ENCODE measurements at places on chromosomes 5 and 9.

DNA sequence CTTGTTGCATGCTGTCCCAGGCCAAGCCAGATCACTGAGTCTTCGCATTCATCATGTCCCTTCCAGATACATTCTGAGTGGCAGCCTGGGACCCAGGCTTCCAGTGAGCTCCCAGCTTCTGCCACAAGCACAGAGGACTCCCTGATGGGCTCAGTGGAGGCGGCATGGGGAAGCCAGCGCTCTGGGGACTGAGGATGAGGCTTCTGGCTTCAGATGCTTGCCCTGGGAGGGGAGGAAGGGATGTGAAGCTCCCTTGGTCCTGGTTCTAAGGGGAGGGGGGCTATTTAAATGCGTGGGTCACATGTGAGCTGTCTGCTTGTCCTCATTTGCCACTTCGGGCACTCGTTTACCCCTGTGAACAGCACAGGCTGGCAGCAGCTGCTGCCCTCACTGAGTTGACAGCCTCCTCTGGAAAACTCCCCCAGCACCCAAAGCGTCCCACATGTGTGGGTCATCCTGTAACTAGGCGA, 174.0 kb downstream of the NR3C1 start:
- DNase-seq = no peak

GRCh38 chr5:151595411-151595826, 4.3 kb upstream of the FAT2 start:
- DNase-seq = no peak

DNA sequence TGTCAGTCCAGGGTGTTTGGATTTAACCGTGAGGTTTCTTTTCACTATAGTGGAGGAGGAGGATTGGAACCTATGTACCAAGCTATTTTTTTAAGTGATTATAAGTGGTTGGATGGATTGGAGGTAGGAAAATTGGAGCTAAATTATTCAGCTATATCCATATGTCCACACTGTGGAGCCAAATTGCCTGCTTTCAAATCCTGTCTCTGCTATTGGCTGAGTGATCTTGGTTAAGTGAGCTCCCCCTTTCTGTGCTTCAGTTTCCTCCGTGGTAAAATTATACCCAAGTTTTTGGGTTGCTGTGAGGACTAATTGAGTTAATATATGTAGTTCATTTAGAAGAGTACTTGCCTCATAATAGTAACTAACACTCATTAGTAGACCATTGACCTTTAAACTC, 2.5 kb downstream of the CENPP start:
- DNase-seq = peak; percentile 14

- no peak for DNase-seq
These were observed 560.5 kb downstream of the IRX1 start for GRCh38 chr5:4156153-4156552.

DNA sequence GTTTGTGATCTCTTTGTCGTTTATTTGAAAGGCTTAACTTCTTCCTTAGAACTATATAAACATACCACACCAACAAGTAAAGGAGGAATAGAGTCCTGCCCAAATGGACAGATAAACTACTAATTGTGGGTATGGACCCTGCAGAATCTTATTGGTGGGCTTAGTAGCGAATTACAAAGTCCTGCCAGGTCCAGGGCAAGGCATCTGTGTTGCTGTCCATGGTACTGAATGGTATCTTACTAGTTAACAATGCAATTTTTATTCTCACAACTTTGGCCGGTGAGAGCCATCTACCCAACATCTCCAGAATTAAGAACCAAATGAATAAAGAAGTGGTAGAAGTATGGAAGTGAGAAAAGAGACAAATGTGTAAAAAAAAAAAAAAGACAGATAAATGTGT, 1782.4 kb upstream of the WWC1 start:
- DNase-seq = no peak

GRCh38 chr5:38548064-38548759, 8.2 kb downstream of the LIFR start:
- DNase-seq = no peak

All from WERI-Rb-1 (cell line).